Effector CD4-positive, alpha-beta T cell (primary cell): ENCODE measurements at places on chromosomes 7 and 10.

DNA sequence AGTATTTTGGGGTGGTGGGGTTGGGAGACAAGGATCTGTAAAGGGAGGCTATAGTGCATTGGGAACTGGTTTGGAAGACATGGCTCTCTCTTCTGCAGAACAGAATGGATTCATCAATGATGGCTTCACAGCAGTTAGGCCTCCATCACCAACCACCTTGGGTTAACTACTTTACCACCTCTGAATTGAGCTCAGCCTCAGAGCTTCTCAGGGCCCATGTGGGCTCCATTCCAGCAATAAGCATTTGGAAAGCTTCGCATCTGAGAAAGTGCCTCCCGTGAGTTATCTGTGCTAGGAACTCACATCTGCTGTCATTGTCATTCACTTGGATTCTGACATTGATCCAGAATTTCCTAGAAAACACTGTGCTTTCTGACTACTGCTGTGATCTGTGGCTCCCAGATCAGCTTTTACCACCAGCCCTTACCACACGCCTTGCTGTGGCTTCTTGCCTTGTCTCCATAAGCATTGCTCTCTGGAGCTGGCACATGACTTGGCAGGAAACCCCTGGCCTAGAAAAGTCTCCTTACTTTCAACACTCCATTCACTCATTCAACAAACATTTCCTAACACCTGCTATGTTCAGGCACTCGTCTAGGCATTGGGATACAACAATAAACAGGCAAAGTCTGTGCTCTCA is 70.7 kb upstream of the ADO start:
- no peak for DNase-seq

- no peak for DNase-seq
These were observed 129.2 kb upstream of the NRBF2 start for GRCh38 chr10:63003816-63004453.

DNA sequence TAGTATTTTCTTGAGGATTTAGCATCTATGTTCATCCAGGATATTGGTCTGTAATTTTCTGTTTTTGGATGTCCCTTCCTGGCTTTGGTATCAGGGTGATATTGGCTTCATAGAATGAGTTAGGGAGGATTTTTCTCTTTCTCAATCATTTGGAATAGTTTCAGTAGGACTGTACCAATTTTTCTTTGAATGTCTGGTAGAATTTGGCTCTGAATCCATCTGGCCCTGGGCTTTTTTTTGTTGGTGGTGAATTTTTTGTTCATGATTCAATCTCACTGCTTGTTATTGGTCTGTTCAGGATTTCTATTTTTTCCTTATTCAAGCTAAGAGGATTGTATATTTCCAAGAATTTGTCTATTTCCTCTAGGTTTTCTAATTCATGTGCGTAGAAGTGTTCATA is 192.7 kb downstream of the KIF20B start:
- DNase-seq, result no peak

DNA sequence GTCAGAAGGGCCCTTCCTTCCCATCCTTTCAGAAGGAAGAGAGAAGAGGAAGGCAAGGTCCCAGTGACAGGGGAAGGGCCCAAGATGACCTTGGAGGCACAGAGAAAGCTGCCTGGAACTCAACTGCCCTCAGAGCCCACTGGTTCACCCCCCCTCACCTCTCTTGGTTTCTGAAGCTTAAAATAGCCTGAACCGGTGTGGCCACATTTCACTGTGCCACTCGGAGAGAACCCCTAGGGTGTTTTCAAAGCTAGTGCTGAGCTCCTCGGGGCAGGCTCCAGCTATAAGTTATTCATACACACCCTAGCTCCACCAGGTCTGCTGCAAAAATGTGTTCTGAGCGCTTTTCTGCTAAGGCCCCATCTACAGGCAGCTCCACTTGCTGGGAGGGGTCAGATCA is 60.9 kb upstream of the ADRB1 start:
- DNase-seq, result no peak

DNA sequence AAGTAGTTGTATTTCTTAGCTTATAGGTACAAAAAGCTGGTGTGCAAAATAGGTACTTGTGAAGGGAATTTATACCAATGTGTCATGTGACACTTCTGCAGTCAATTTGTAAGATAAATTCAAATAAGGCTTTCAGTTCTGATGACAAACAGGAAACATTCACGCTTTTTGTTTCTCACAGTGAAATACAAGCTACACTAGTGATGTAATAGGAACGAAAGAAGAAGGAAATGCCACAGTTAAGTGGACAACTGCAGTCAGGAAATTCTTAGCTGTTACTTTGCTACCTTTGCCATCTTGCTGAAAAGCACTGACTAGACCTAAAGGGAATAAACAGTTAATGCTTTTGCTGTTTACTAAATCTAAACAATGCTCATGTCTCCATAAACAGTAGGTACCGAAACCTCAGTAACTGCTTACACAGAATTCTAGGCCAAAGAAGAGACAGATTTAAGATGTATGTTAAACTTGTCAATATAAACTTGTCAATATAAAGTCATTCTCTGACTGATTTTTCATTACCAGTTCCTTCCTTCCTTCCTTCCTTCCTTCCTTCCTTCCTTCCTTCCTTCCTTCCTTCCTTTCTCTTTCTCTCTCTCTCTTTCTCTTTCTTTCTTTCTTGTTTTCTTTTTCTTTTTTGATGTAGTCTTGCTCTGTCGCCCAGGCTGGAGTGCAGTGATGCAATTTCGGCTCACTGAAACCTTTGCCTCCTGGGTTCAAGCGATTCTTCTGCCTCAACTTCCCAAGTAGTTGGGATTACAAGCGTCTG is 10.1 kb downstream of the OTUD1 start:
- no peak for DNase-seq

DNA sequence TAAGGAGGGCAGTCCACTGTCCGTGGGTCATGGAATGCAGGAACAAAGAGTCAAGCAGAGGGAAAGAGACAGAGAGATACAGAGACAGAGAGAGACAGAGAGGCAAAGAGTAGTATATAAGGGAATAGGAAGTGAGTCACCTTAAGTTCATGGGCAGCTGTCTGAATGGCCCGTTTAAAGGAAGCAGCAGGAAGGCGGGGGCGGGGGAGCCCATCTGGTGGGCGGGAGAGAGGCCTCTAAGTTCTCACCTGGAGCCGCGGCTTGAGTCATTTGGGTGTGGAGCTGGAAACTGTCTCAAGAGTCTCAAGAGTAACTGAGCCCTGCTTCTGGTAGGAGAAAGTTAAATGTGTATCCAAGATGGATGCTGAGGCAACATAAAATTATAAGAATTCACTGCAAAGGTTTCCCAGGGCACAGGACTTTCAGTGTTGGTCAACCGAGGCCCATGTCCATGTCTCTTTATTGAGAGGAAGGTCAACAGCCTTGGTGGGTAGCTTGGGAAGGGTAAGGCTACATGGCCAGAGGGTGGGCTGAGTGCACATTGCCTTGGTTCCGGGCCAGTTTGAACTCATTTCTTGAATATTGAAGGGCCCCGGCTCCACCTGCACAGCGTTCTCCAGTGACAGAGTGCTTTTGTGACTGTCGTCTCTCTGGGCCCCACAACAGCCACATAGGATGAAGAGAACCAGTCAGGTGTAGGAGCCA is 85.5 kb upstream of the CACUL1 start:
- DNase-seq, result no peak

DNA sequence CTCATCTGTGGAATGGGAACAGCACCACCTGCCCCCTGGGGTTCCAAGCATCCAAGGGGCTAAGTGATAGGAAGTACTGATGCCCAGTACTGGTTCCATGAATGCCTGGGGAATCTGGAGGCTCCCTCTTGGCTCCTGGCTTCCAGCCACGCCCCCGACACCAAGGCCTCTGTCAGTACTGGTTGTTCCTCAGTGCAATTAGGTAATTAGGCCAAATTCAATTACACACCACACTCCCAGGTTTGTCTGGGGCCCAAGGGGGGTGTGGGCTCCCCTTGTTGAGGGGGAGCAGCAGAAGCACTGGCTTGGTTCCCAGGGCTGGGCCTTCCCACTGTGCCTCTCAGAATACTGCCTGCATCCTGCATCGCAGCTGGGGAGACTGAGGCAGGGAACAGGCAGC is 114.4 kb upstream of the PPIF start:
- DNase-seq, result no peak

DNA sequence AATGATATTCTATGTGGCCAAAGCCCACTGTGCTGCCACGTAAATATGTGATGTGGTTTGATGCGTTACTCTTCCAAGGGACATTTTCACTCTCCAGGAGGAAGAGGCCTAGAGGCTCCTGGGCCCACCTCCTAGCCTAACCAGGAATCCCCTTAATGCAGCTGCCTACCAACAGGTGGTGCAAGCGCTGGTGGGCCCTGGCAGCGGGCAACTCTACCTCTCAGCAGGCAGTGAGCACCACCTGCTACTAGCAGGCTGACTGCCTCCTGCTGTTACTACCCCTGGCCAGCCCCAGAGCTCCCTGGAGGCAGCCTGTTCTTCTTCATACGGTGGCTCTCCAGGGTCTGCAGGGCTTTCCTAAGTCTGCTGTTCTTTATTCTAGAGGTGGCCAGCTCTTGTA is 62.8 kb downstream of the CDH23 start:
- no peak for DNase-seq

- DNase-seq, result no peak
These were observed 227.1 kb downstream of the ADRA2A start for GRCh38 chr10:111303887-111304286.

DNA sequence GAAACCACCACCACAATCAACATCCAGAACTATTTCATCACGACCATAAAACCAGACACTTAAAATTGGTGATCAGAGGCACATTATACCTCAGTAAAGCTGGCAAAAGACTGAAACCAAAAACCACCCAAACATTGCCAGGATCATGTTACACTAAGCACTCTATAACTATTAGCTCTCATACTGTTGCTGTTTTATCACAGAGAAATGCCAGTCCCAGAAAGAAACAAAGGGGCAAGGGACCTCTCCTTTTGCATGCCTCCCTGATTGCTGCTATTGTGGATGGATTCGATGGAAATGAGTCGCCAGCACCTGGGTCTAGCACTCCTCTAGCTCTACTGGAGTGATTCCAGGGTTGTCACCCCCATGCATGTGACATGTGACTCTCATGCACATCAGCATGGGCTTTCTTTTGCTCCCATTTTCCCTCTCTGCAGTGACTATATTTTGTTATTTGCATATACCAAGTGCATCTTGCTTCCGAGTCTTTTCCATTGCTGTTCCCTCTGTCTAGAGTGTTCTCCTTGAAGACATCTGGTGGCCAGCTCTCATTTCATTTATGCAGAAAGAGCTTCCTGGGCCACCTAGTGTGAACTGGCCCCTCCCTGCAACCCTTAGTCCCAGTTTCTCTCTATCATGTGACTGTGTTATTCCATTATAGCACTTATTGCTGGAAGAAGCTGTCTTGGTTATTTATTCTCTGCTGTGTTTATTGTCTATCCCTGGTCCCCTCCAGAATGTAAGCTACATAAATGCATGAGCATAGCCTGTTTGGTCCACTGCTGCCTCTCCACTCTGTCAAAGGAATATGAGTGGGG is 300.6 kb downstream of the PLXNA4 start:
- DNase-seq, result no peak

- DNase-seq, result no peak
These were observed 86.4 kb downstream of the CDC14C start for GRCh38 chr7:49010717-49011116.

- no peak for DNase-seq
These were observed 114.9 kb upstream of the PTN start for GRCh38 chr7:137458399-137458798.

DNA sequence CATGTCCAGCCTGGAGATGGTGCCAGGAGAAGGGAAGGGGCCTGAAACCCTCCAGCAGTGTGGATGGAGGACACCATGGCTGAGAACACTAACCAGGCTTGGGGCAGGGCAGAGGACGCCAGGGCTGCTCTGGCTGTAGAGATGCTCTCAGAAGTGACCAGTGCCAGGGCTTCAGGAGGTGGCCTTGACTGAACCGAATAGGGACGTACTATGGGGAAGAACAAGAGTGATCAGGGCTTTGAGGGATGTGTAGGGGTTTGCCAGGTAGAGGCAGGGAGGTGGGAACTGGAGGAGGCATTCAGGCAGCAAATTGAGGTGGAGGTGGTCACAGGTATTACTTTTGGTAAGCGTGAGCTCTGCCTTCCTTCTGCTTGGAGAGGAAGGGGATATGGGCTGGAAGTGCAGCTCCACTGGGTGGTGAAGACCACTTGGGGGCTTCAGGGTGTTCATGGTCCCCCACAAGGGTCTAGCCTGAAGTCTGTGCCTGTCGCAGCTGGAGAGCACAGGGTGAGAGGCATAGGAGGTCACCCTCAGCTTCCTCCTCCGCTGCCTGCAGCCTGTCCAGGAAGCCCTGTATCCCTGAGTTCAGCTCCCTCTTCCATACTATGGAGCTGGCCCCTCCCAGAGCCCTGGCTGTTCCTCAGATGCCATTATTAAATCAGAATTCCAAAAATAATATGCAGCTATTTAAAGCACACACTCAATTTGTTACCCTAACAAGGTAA is 27.8 kb downstream of the ADCY1 start:
- no peak for DNase-seq

DNA sequence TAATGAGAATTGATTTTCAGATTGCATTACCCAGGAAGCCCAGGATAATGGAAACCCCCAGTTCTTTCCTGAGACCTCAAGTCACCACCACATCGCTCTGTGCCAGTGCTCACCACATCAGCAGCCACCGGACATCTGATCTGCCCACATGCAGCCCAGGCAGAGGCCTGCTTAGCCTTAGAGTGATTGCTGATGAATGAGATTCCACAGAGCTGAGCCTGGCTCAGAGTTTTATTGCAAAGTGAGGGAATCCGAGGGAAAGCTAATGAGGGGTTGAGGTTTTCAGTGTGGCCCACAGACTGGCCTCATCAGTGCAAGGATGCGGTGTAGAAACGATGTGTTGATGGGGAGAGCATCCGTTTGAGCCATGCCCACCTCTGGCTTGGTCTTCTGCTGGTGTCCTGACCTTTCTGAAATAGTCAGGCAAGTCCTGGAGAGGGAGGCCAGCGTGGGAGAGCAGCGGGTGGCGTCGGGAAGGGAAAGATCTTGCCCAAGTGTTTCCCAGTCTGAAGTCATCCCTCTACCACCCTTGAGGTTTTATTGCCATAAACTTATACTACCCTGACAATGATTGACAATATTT is 120.3 kb downstream of the ITIH5 start:
- DNase-seq, result no peak

GRCh38 chr10:121624836-121625486 is 26.7 kb upstream of the FGFR2 start:
- no peak for DNase-seq

DNA sequence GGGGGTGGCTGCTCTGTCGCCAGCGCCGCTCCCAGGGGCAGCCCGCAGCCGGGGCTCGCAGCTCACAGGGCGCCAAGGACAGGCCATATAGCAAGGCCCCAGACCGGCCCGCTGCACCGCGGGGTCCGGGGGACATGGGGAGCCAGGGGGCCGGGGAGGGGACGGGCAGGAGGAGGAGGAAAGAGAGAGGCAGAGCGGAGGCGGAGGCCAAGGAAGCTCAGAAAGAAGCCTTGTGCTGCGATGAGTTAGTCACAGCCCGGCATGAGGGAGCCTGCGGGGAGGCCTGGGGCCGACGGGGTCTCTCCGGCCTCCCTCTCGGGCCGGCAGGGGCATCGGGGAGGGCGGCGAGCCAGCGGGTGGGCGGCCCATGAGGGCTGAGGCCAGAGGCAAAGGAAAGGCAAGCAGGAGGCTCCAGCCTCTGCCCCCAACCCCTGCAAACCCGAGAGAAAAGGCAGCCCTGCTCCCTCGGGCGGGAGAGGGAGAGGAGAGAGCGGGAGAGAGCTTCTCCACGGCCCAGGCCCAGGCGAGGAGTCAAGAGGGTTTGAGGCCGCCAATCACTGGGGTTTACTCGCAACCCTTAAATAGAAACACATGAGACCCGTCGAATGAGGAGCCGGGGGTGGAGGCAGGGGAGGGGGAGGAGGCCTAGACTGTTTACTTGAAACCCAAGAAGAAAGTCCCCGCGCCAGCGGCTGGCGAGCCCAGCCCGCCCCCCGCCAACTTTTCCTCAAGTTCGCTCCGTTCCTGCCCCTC is 167.9 kb downstream of the NEURL1 start:
- peak; percentile 35 for DNase-seq

GRCh38 chr10:49465736-49466135 is 69.8 kb upstream of the DRGX start:
- no peak for DNase-seq
